ENCODE measurements at places on chromosomes 5 and 9.

DNA sequence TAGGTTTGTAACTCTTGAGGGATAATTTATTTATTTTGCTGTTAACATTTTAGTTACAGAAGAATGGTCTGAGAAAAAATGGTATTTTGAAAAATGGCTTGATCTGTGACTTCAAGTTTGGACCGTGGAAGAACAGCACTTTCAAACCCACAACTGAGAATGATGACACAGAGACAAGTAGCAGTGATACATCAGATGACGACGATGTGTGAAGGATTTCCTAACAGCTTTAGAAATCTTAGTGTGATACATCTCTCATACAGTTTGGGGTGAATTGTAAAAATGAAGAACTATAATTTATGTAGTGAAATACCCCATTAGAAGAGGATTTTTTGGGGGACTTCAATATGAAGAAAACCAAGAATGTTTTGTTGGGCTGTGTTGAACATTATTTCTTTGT, 88.7 kb downstream of the GPBP1 start:
- no peak for DNase-seq

DNA sequence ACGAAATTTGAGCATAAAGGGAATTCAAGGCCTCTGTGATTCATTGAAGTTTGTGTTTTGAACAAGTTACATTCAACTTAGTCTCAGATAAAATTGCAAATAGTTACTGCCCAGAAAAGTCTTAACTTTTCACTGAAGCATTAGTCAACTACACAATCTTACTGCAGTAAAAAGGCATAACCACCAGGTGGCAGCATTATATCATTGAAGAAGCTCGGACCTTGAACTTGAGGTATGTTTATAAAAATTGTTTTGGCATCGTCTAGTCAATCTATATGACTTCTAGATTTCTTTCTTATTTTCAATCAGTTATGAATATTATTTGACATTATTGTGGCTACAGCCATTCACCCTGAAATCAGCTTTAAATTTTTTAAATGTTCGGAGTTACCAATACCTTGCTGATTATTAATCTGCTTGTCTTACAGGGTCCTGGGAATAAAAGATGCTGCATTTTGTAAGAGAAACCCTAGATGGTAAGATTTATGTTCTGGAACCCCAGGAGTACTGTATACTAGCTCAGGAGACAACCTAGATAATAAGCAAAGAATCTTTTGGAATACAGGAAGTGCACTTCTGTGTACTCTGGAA, 83.9 kb upstream of the GRAMD2B start:
- DNase-seq, result peak; percentile 21

- DNase-seq, result no peak
Measured at GRCh38 chr9:103798620-103799019, 295.5 kb upstream of the SMC2 start.

- DNase-seq, result no peak
Measured at GRCh38 chr5:103120607-103121200, 603 bp downstream of the PPIP5K2 start.

DNA sequence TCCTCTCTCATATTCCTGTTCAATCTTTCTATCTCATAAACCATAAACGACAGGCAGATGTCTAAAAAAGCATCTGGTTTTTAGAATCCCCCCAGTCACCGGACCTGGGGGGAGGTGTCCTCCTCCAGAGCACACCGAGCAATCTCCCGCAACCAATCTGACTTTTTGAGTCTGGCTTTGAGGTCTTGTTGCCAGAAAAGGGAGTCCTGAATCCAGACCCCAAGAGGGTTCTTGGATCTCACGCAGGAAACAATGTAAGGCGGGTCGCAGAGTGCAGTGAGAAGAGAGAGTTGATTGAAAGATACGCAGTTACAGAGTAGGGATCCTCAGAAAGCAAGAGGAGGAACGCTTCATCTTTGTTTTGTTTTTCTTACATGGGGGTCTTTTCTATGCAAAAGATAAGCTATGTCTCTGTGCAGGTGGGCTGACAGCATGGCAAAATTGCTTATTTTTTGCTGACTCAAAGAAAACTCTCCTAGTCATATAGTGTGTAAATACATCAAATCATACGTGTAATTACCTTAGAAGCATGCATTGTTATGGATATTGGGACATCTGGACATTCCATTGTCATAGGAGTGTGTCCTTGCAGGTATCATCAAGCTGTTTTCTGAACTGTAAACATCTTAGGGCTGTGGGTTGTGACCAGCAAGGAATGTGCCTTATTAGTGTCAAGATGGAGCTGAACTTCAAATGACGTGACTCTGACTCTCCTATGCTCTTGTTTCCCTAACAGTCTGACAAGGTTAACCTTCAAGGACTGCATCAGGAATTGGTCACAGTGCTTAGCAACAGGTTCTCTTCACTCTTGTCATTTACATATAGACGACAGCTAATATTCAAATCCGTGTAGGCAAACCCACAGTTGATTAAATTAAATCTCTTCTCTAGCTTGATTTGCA, 159.3 kb upstream of the DAPK1 start:
- DNase-seq, result no peak

GRCh38 chr5:53165431-53166182, 56.0 kb upstream of the MOCS2 start:
- no peak for DNase-seq

- no peak for DNase-seq
Measured at GRCh38 chr5:98432378-98432777, 341.1 kb upstream of the RGMB start.

DNA sequence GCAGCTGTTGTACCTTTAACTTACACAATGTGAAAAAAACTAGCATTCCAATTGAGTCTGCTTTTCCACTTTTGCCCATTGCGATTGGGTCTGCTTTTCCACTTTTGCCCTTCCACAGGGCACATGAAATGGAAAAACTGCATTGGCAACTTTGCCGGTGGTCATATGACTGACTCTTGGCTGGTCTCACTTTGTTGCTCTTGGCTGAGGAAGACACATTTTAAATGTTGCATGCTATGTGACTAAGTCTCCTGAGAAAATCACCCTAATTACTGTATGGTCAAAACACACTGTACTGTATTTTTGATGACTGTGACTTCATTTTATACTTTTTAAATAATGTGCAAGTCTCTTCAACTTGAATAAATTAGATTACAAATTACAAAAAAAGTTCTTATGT, 1.6 kb upstream of the OXCT1 start:
- no peak for DNase-seq

DNA sequence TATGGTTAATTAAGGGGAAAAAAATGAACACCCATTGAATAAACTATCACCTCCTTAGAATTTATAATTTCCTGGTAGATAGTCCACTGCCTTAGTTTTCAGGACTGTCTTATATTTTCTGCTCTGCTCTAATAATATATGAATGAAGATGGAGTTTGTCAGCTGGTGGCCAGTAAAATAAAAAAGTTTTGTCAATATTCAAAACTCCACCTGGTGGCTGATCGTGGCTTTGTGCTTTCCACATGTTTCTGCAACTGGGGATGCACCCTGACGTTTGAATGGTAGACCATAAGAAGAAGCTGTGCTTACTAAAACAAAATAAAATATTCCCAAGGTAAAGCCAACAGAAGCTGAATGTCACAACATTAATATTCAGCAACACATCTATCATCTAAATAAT, 286.6 kb upstream of the IZUMO3 start:
- DNase-seq, result no peak

- DNase-seq, result no peak
Measured at GRCh38 chr5:143428155-143428554, 24.7 kb upstream of the NR3C1 start.

DNA sequence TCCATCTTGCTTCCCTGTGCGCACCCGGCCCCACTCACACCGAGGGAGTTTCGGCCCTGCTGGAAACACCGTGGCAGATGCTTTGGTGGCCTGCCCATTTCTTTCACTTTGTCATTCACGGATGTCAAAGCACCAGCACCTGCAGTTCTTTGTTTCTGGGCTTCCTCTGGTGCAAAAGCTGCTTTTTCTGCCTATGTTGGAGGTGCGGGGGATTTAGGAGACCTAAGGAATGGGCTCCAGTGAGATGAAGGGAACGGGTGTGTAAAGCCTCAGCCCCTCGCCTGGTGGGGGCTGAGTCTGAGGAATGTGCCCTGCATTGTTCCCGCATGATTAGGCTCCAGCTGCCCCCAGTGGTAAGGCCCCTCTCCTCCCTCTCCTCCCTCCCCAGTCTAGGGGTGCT, 62.3 kb downstream of the THBS4 start:
- DNase-seq, result no peak

- DNase-seq, result no peak
Measured at GRCh38 chr9:16986556-16986955, 116.1 kb upstream of the BNC2 start.
